ENCODE measurements at places on chromosomes 6 and 20.

GRCh38 chr6:44631968-44632367 is 244.5 kb downstream of the CDC5L start:
- DNase-seq, result no peak

- no peak for DNase-seq
Measured at GRCh38 chr6:69795469-69796072, 1.2 kb downstream of the LMBRD1 start.

DNA sequence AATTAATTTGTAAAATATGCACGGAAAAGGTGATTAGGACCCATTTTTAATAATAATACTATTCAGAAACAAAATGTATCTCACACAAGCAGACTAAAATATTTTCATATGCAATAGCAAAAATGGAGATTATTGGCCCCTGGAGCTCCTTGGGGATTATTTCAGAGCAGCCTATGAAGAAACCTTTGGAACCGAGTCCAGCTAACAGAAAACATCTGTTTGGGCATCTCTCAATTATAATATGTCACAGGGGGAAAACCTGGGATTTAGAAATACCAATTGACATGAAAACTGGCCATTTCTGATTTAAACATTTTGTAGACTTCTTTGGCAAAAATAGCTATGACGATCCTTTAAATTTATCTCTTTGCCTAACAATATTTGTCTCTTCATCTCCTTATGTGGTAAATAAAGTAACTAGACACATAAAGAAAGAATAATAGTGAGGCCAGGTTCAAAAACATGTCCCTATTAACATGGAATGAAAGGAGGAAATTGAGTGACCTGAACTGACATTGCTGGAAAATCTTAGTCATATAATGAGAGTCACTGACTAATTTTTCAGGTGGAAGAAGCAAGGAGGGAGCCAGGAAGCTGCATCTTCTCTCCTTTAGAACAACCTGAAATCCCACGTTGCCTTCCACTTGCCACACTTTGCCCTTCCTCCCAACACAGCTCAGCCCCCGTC is 199.0 kb downstream of the SOD2 start:
- DNase-seq, result no peak

GRCh38 chr6:70700922-70701876 is 33.5 kb downstream of the SMAP1 start:
- DNase-seq, result no peak

DNA sequence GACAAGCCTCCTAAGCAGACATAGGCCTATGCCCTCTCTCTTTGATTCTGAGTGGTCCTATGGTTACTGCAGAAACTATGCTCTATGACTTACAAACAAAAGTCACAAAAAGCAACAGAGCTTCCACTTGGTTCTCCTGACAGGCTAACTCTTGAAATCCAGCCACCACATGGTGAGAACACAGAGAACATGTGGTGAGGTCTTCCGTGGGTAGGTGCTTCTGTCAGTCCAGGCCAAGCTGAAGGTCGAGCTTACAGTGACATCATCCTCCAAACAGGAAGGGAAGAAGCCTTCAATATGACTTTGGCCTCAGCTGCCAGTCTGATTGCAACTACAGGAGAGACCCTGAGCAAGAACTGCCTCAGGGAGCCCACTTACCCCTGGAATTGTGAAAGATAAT is 265.5 kb downstream of the TBX18 start:
- DNase-seq, result no peak

- no peak for DNase-seq
Measured at GRCh38 chr6:45576648-45577624, 199.2 kb upstream of the SUPT3H start.

GRCh38 chr6:4380881-4381281 is 245.5 kb upstream of the ECI2 start:
- DNase-seq, result no peak

GRCh38 chr6:10320291-10320690 is 94.6 kb downstream of the TFAP2A start:
- DNase-seq, result no peak

- DNase-seq, result no peak
Measured at GRCh38 chr6:125753218-125753936, 3.9 kb downstream of the HEY2 start.

DNA sequence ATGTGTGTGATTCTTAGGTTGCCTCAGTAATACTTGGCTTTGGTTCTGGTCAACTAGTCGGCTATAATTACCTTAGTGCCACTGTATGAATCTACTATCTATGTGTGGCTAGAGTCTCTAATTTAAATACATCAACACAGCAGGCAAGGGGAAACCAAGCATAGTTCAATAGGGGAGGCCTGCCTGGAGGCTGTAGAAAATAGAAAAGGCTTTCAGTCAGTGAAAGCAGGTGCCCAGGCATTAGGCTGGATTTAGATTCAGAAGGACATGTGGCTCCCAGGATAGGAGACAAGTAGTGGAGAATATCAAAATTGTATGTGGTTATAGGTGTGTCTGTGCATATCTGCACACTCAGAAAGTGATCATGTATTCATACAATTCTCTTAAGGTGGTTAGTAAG is 115.1 kb upstream of the LAMP5 start:
- no peak for DNase-seq

DNA sequence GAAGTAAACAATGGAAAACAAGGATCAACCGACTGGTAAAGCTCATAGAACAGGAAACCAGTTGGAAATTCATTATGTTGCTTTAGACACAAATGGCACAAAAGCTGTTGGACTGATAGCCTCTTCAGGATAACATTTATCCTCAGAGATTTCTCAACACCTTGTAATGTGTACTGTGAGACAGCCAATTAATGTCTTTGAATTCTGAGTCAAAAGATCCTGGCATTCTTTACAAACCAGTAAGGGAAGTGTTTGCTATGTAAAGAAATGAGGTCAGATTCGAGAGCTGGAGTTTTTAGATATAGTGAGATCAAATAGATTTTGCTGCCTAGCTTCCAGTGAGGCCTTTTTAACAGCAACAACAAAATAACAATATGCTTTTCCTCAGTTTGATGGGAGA is 439.2 kb downstream of the C6orf118 start:
- no peak for DNase-seq

GRCh38 chr20:52410182-52410647 is 218.6 kb upstream of the ZFP64 start:
- peak; percentile 55 for DNase-seq

DNA sequence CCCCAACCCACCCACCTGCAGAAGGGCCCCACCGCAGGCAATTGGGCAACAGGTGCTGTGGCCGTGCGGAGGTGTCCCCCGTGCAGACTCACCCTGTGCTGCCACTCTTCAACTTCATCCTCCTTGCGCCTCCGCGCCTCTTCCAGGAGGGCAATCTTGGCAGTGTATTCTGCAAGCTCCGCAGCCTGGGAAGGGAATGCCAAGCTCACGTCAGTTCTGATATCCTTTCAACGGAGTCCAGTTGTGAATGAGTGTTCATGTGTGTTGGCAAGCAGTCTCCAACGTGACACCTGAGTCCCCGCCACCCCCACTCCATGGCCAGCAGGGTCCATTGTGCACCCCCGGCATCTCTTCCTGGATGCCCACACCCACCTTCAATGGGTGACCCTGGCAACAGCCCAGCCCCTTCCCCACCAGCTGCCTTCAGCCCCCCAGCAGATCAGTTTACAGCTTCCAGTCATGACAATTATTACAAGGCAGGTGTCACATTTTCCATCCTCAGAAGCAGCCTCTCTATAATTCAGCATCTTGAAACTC is 49.9 kb downstream of the EZR start:
- no peak for DNase-seq

GRCh38 chr6:71510057-71510713 is 221.6 kb downstream of the OGFRL1 start:
- no peak for DNase-seq

DNA sequence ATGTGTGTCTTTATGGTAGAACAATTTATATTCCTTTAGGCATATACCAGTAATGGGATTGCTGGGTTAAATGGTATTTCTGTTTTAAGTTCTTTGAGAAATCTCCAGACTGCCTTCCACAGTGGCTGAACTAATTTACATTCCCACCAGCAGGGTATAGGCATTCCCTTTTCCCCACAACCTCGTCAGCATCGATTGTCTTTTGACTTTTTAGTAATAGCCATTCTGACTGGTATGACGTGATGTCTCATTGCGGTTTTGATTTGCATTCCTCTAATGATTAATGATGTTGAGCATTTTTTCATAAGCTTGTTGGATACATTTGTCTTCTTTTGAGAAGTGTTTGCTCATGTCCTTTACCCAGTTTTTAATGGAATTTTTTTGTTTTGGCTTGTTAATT is 5.3 kb upstream of the TASP1 start:
- DNase-seq, result no peak

Data from activated CD8-positive, alpha-beta memory T cell treated with anti-CD3 and anti-CD28 coated beads, Interleukin-2, amount 50 U/mL, for 4 hours (primary cell).